Stimulated activated CD8-positive, alpha-beta memory T cell treated with anti-CD3 and anti-CD28 coated beads, Interleukin-7, amount 100 ng/mL, for 24 hours (primary cell): ENCODE measurements at places on chromosomes 7 and 10.

DNA sequence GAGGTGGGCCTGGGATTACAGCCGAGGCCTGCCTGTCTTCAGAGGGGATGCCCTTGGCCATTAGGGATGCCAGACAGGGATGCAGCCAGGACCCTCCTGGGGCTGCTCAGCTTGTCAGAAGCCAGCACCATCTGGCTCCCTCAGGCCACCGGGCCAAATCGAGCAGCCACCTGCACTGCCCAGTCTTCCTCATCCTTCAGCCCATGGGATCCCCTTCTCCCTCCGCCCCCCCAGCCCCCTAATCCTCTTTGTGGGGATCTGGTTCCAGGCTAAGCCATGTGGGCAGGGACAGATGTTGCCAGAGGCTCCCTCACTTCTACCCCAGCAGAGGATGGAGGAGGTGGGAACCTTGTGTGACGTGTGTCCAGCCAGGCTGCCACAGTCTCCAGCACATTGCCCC is 137.4 kb upstream of the PPIF start:
- no peak for DNase-seq

DNA sequence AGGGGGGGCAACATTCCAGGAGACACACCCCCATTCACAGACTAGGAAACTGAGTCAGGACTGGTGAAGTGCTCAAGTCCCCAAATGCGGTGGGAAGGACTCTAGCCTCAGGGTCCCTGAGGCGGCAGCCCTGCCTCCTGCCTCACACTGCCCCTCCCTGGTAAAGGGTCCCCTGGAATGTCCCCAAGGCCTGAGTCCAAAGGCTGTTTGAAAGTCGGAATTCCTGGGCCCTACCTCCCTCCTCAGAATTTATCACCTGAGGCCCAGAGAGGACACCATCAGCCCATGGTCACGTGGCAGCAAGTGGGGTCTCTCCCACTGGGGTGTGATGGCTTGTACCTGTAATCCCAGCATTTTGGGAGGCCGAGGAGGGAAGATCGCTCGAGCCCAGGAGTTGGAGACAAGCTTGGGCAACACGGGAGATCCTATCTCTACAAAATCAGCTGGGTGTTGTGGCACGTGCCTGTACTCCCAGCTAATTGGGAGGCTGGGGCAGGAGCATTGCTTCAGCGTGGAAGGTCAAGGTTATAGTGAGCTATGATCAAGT is 110.3 kb upstream of the TNRC18 start:
- no peak for DNase-seq

DNA sequence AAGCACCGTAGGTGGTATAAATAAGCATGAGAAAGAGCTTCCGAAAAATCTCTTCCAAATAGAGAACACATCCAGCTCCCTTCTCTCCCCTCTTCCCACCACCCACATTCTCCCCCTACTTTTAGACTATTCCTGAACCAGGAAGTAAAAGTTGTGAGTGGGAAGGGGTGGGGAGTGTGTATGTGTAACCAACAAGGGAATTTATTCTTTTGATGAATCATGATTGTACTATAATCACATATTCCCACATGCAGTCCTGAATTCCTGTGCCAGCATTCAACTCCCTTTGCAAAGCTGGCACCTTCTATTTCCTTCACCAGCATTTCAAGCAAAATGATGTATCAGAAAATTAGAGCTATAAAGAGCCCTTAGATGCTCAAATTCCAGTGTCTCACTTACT is 230.6 kb upstream of the CHRM2 start:
- DNase-seq: no peak

DNA sequence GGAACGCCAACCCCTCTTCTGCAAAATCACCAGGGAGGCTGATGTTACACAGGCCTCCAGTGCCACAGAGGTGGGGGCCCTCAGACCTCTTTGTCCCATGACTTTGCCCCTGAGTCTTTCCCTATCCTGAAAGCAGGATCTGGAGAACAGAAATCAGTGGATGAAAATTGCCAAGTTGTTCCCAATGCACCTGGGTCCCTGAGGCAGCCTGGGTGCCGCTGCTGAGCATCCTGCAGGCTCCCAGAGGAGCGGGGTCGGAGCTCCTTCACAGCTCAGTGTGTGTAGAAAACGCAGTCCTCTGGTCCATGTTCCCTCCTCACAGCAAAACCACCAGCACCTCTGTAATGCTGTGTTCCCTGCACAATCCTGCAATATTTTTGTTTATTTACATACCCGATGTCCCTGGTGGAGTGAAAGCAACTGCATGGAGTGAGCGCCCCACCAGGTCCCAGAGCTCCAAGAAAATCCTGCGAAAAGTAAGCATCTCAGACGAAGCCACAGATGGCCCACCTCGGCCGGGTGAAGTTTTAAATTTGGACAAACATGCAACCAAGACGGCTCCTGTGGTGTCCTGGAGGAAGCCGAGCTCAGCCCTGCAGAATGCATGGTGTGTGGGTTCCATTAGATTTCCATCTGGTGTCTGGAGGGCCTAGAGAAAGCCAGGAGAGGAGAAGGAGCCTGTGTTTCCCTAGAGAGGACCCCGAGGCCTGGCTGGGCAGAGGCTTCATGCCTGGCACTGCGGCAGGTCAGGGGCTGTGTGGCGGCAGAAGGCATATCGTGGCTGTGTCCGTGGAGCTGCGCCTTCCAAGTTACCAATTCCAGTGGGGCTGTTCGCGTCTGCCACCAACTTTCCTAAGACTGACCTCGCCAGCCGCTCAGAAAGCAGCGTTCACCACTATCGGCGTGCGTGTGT is 235.2 kb downstream of the WDR37 start:
- no peak for DNase-seq

DNA sequence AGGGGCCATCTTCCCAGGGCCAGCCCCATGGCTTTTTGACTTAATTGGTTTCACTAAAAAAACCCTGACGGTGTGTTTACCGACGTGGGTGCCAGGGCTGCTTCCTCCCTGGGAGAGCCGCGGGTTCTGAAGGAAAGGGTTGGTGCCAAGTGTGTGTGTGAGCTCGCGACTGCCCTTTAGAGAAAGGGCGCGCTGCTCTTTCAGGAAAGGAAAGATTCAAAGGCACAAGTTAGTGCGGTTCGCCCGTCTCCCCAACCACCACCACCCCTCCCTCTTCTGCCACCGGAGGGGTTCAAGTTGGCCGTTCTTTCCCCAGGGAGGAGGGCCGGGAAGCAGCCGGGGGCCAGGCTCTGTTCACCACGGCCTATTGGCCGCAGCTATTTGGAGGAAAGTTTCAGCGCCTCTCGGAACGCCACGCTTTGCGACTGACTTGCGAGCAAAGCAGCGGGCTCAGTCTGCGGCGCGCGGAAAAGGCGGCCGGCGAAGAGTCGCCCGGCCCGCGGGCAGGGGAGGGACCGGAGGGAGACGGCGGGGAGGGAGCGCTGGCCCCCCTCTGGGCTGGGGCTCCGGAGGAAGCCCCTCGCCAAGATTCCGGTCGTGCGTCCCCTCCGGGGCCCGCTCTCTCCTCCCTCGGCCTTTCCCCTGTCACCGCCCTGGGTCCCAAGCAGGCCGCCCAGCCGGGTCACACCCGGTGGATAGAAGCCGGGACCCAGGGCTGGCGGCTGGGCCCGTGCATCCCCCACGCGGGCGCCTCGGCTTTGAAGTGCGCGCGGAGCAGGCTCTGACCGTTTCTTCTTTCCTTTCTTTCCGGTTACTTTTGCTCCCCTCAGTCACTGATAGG is 165.9 kb upstream of the PPP1R3A start:
- DNase-seq: no peak

DNA sequence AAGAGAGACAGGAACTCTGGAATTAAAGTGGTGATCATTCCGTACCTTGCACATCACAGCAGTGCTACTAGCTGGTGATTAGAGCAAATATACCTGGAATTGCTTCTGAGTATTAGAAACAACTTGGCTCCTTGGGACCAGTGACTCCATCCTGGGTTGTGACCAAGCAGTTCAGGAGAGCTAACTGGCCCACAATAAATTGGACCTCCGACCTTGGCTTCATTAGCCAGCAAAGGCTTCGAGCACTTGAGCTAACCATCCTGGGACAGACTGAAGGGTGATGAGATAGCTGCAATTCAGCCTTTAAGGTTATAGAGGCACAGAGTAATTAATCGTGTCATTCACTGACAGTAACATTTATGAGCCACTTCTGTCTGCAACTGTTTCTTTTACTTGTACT is 287.8 kb downstream of the INHBA start:
- no peak for DNase-seq

GRCh38 chr7:44875241-44875640 is 10.1 kb downstream of the PURB start:
- no peak for DNase-seq
